ENCODE measurements at places on chromosomes 11 and 22.

DNA sequence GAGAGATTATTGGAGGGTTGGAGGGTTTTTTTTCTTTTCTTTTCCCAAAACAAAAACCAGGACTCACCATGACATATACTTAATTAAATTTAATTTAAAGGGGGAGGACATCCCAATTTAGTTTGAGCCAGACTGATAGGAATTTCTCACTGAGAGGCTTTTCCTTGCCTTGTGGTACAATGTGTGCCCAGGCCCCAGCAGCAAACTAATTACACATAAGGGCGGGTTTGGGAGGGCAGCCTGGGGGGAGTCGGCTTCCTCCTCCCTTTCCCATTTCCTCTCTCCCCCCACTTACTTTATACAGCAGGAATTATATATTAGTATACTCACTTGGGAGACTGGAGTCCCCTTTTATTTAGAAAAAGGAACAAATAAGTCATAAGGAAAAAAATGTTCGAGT, 2.9 kb downstream of the TEAD1 start:
- peak; percentile 72 for DNase-seq

DNA sequence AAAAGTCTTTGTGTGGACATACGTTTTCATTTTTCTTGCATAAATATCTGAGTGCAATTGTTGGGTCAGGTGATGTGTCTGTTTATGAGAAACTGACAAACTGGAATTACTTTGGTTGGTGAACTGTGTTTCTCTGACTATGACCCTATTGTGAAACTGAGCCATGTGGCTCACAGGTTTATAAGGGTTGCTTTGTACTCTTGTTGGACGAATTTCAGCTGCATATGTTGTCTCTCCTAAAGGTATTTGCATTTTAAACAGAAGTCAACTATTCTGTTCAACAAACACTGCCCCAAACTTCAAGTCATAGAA, 34.4 kb upstream of the RASD2 start:
- no peak for DNase-seq

GRCh38 chr11:65537620-65538231, 12.8 kb downstream of the SCYL1 start:
- no peak for DNase-seq

DNA sequence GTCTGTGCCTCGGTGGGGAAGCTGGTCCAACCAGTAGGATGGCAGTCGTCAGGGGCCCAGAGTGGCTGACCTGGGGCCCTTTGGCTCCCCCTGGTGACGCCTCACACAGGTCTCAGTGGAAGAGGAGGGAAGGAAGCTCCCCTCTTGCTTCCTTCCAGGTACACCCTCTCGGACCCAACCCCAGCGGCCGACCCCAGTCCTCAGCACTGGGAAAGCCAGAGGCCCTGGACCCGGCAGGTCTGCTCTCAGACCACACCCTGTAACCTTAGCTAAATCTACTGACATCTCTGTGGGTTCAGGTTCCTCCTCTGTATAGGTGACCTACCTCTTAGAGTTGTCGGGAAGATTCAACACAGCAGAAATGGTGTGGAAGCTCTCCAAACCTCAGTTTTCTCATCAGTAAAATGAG, 3.4 kb upstream of the SCUBE1 start:
- peak; percentile 21 for DNase-seq

DNA sequence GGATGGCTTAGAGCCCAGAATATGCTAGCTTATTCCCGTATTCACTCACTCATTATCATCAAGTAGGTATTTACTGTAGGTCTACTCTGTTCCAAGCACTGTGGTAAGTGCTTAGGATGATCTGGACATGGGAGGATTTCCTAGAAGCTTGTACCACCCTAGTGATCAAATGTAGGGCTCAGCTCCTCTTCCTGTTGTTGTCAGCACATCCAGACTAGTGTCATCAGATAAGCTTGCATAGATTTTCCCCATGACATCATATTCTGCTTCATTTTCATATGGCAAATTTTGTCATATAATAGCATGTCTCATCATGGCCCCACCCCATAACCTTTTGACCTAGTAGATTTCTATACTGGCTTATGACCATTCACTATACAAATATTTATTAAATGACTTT, 19.3 kb upstream of the NUCB2 start:
- DNase-seq = peak; percentile 28

DNA sequence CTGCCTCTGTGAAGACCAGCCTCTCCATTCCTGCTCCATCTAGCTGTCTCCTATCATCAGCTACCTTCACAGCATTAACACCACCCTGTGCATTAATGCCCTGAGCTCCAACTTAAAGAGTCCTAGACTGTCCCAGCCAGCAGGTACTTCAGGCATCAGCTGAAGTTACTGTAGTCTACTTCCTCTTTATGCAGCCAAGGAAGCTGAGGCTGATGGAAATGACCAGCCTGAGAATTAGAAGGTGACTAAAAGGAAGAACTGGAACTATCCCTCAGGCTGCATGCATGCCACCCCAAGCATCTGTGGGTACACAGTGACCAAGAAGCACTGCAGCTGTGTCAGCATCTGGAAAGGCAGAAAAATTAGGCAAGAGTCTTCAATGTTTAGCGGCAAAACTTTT, 28.2 kb downstream of the MS4A10 start:
- no peak for DNase-seq

GRCh38 chr11:106278391-106278790, 200.9 kb downstream of the AASDHPPT start:
- no peak for DNase-seq

GRCh38 chr11:6586434-6587359, 16.7 kb downstream of the RRP8 start:
- no peak for DNase-seq

DNA sequence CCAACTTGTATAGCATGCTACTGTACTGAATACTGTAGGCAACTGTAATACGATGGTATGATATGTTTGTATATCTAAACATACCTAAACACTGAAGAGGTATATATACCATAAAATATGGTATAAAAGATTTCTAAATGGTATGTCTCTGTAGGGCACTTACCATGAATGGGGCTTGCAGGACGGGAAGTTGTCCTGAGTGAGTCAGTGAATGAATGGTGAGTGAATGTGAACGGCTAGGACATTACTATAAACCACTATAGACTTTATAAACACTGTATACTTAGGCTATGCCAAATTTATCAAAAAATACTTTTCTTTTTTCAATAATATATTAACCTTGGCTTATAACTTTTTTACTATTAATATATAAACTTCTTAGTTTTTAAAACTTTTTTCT, 66.8 kb downstream of the ZC3H12C start:
- peak; percentile 36 for DNase-seq

DNA sequence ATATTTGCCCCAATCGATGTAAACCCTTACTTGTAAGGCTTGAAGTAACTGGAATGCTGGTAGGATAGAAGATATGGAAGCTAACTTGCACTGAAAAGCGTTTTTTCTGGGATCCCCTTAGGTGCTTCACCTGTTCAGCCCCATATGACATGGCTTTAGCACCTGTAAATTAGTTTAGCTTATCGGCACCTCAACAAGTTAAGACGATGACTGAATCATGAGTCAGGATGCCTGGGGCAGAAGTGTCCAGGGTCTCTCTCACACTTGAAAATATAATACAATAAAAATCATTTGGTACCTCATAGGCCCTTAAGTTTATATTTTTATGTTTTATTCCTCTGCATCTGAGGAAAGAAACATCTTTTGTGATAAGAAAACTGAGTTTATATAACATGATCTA, 409.2 kb upstream of the LRRC4C start:
- no peak for DNase-seq

- no peak for DNase-seq
Observed at GRCh38 chr11:63603180-63603518, 11.1 kb downstream of the PLAAT3 start.

DNA sequence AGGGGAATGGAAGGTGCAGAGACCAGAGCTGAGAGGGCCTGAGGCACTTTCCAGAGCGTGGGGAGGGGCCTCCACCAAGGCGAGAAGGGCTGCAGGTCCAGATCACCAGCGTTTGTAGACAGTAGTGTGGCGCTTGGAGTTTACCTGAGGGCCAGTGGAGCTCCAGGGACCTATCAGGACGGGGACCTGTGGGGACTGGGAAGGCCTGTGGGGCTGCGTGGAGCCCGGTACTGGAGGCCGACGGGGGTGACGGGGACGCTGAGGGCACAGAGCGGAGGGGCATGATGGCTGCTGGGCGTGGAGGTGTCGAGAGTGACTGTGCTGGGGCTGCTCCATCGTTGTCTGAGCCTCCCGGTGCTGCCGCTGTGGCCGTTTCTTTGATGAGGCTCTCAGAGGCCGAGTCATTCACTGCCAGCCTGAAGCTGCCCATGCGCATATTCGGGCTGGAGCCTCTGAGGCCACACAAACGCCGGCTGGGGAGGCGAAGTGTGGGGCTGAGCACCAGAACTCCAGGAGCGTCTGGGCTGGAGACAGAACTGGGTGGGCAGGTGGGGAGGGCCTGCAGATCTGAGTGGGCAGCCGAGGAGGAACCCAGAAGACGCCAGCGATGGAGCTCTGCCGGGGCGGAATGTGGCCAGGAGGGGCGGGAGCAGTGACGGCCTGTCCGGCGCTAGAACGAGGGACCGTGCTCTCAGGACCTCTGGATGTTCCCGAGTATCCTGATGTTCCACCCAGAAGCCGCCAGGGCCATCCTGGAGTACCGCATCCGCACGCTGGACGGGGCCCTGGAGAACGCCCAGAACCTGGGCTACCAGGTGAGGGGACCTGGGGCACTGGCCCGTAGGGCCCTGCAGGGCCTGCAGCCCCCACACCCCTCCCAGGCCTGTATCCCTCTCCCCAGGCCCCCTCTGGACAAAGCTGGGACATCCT, 2.6 kb downstream of the PGGHG start:
- DNase-seq = no peak

DNA sequence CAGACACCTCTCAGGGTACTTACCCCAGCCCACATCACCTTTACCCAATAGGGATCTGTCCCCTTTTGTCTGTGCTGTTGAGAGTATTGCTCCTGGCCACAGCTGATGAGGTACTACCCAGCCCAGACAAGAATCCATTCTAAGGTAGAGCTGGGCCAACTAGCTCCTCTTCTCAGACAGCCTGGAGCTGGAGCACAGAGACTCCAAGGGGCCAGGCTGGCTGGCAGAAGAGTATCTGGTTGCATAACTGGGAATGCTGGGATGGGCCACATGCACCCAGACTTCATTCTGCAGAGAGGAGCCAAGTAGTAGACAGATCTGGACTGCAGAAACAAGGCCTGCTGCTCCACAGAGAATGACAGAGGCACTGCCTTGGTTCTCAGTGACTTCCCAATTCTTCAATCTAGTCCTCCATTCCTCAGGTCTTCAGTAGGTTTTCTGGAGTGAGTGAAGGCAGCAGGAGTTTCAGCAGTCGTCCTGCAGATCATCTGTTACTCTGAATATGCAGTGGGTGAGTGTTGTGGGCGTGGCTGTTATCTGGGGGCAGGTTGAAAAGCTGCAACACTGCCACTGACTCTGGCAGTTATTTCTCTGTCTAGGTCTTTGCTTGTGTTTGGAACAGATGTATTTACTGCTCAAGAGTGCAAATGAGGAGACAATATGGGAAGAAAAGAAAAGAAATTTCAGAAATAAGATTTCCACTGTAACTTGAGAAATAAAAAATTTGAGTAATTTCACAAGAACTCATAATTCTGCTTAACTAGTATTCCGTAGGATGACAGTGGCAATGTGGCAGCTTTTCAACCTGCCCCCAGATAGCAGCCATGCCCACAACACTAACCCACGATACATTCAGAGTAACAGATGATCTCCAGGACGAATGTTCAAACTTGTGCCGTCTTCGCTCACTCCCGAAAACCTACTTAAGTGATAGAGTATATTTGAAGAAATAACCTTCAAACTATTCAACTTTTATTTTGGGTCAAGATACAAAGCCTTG, 34.9 kb downstream of the MAPK1 start:
- DNase-seq = no peak

- no peak for DNase-seq
Observed at GRCh38 chr11:3667149-3668035, 3.8 kb downstream of the CHRNA10 start.

- peak; percentile 52 for DNase-seq
Observed at GRCh38 chr11:42524534-42525227, 787.1 kb upstream of the API5 start.

- DNase-seq = peak; percentile 76
Observed at GRCh38 chr22:30250661-30251267, 4.2 kb upstream of the LIF start.

DNA sequence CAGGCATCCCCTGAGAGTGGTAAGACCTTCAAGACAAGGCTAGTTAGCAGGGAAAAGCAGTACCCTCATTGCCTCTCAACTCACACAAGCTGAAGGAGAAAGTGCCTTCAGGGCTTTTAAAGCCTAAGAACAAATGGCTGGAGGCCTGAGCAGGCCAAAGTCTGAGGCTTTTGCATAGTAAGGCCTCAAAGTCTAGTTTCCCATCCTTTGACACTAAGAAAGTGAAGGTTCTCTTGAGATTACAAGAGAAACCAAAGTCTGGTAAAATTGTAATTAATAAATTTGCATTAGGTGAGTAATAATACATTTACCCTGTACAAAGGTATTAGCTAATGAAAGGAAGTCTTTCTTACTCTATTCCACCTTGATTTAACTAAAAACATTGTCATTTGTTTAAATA, 47.0 kb upstream of the CCDC89 start:
- DNase-seq = no peak

- no peak for DNase-seq
Observed at GRCh38 chr22:46968848-46969247, 206.4 kb downstream of the TBC1D22A start.

- DNase-seq = peak; percentile 60
Observed at GRCh38 chr11:12219757-12220156, 109.4 kb downstream of the MICAL2 start.
